ENCODE measurements at places on chromosomes 1 and 21. TPM values are rescaled to one million over a fixed set of nuclear protein-coding genes. Genes with fewer than 3 reads are reported as not detected.

DNA sequence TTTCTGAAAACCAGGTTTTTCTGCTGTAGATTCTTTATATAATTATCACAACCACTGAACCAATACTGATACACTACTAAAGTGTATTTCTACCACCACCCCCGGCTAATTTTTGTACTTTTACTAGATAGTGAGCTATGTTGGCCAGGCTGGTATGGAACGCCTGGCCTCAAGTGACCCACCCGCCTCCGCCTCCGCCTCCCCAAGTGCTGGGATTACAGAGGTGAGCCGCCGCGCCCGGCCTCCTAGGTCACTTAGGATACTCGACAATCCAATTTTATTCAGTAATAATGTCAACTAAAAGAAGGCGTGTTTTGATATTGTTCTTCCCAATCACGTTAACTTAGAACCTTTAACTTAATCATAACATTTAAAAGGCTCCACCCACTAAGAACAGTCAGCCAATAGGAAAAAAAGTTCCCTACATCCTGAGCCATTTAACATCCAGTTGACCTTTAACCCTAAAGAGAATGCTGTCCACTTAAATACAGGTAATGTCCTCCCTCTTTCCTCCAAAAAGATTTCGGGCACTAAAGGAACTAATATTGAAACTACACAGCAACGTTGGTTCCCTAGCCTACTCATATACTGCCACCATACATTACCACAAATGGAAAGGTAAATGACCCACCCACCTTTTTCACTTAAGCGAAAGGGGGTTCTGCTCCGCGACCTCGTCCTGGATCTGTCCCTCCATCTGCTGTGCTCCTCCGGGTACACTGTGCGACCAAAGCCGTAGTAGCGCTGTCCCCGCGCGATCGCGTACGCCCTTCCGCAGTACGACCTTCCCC lies 1.2 kb downstream of the RSRP1 start:
- peak; percentile 42 for DNase-seq

DNA sequence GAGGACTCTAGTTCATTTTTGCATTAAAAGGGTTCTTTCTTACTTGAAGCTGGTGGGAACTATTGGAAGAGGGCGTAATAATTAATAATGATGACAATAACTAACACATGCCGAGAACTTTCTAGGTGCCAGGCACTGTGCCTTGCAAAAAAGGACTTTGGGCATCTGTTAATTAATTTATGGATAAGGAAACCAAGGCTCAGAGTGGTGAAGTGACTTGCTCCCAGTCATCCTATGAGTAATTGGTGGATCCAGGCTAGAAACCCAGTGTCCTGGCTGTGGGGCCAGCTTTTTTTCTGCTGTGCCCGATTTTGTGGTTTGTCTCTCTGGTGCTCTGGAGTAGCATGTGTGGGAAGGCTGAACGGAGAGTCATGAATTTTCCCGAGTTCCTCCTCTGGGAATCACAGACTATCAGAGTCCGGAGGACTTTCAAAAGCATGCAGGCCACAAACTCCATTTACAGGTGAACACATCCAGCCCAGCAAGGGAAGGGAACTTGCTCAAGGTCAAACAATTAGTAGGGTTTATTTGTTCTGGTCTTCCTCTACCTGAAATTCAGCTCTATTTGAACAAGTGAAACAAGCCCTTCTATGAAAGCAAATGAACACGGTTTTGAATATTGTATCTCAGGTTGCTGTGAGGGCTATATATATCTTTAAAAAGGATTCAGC lies 23.4 kb downstream of the ROR1 start:
- DNase-seq, result peak; percentile 76

- DNase-seq, result no peak
Measured at GRCh38 chr1:30708361-30708728, 15.0 kb downstream of the MATN1 start.

GRCh38 chr21:43921979-43922945 lies 57.2 kb downstream of the AGPAT3 start:
- DNase-seq, result no peak

- DNase-seq, result no peak
Measured at GRCh38 chr21:42384156-42384945, 11.5 kb downstream of the TMPRSS3 start.

DNA sequence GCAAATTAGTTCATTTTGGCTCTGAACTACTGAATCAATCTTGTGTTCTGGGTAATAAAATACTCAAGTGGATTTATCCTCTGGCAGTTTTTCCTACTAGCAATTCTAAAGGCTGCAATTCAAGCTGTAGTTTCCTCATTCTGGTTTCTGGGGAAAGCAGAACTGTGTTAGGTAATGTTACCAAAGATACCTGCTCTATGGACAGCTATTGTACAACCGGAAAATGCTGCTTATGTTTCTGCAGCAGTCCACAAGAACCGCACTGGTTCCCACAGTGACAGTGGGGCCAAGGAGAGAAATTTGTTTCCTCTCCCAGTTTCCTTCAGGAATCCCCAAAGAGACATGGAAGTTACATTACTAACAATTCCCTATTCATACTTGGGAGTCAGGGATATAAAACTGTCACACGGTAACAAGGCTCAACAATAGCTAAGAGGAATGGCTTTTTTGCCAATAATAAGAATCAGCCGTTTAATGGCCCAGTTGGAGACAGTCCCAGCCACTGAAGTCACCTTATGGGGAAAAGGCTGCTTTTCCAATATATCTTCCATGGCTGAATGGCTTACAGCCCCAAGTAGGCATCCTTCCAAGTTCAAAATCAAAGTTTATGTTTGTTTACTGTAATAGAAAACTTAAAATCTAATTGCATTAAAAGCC lies 52.6 kb downstream of the PCNX2 start:
- no peak for DNase-seq

GRCh38 chr1:39216771-39217170 lies 12.3 kb downstream of the MACF1 start:
- no peak for DNase-seq

- DNase-seq, result no peak
Measured at GRCh38 chr1:96533820-96534219, 187.8 kb upstream of the PTBP2 start.

DNA sequence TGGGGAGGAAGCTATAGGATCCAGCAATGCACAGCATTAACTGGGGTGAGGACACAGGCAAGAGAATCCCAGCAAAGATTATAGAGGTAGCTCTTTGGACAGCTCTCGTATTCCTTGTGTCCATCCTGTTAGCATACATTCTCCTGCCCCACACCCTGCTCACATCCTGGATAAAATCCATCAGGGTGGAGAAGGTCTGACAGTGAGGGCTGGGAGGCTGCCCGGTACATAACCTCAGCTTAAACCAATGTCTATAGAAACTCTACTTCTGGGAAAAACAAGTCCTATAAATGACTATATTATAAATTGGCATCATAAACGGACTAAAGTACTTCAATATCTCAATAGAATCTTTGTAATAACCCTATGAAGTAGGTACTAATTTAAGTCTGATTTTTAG lies 36.8 kb upstream of the UBE2U start:
- DNase-seq, result no peak

DNA sequence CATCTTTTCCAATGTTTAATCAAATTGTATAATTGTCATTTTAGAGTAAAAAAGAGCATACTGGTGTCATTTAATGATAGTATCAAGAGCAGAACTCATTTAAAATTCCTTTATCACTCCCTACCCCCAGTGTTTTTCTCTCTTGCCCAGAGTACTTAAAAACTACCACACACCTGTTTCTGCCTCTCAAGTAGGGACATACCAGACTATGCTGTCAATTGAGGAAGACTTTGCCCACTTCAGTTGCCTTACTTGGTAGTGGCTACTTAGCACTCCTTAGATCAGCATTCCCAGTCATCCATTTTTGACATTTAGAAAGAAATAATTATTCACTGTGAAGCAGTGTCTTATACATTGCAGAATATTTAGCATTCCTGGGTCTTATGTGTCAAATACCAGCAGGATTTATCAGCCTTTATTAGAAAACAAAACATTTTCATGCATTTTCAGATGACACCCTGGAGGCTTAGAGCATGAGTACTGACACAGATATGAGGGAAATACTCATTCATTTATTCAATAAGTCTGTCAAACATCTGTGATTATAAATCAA lies 127.5 kb upstream of the RGS1 start:
- no peak for DNase-seq

Gene SPATA17
- total RNA-seq, result 0.22 TPM

Gene ESPN
- not detected for total RNA-seq

Gene C1orf167
- not detected for total RNA-seq
